ENCODE measurements at places on chromosomes 13 and 19.

GRCh38 chr13:46008631-46009030 is 43.9 kb downstream of the ZC3H13 start:
- DNase-seq: no peak

DNA sequence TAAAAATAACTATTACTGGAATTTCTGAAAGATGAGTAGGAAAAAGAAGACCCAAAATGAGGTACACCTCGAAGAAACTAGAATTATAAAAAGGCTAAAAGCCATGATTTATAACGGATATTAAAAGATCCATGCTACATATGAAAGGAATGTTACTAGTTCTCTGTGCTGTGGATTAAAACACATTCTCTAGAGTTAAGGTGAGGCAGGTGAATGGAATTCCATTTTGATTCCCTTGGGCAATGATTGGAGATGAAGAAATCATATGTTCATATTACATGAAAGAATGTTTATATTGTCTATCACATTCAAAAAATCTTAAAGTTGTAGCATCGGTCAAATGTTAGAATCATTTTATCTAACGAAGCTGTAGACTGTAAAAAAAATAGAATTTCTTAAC is 783.7 kb downstream of the PCDH9 start:
- no peak for DNase-seq

- DNase-seq: no peak
Measured at GRCh38 chr19:18878858-18879578, 16.9 kb downstream of the CERS1 start.

DNA sequence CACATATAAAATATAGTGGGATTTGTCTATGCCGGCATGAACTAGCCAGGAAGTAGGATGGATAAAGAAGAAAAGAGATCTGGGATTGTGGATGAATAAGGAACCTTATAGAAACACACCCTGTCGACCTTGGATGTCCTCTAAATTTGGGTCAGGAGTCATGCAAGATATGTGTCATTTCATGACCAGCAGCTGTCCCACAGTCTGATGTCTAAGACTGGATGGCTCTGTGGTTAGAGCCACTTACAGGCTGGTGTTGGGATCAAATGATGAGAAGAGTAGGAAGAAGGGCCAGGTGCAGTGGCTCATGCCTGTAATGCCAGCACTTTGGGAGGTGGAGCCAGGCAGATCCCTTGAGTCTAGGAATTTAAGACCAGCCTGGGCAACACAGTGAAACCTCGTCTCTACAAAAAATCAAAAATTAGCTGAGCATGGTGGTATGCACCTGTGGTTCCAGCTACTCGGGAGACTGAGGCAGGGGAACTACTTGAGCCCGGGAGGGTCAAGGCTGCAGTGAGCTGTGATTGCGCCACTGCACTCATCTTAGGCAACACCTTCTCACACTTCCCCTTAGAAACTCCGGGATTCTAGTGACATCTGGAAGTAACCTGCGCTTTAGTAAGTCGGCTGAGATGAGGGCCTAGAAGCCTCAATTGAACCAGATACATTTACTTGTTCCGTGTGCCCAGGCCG is 30.8 kb downstream of the TMED1 start:
- no peak for DNase-seq

DNA sequence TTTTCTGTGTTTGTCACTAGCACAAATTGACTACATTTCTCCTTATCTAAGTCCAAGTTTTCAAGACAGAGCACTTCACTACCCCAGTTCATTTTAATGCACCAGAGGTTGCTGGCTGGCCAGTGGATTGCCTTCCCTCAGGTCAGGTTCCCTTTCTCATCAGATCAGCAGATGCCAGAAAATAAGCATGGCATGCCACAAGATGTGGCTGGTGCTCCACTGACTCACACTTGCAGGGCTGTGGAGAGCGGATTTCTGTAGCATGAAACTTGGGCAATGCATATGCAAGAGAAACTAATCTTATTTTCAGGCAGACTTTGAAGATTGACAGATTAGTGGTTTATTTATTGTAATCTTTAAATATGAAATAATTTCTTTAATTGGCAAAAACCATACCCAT is 79.5 kb downstream of the RUBCNL start:
- no peak for DNase-seq

GRCh38 chr13:35479706-35480105 is 3.2 kb upstream of the MAB21L1 start:
- DNase-seq: no peak

DNA sequence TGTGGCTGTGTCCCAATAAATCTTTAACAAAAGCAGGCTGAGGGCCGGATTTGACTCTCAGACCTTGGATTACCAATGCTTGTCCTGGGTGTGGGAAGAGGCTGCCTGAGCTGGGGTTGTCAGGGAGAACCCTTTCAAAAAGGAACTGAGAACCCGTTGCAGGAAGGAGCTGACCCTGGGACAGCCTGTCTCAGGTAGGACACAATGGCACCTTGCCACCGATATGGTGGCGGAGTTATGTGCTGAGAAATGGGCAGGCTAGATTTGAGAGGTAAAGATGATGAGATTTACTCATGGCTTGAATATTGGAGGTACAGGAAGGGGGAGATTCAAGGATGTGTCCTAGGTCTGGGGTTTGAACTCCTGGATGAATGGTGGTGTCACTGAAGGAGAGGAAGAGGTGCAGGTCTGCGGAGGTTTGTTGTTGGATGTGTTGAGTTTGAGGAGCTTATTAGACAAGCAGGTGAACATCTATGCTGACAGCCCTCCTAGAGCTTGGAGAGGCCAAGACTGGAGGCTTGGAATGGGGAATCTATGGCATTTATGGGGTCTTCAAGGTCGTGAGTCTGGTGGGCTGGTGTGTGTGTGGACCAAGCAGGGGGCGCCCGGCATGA is 7.2 kb downstream of the PLEKHF1 start:
- no peak for DNase-seq

- no peak for DNase-seq
Measured at GRCh38 chr19:1211494-1212234, 6.1 kb downstream of the STK11 start.

DNA sequence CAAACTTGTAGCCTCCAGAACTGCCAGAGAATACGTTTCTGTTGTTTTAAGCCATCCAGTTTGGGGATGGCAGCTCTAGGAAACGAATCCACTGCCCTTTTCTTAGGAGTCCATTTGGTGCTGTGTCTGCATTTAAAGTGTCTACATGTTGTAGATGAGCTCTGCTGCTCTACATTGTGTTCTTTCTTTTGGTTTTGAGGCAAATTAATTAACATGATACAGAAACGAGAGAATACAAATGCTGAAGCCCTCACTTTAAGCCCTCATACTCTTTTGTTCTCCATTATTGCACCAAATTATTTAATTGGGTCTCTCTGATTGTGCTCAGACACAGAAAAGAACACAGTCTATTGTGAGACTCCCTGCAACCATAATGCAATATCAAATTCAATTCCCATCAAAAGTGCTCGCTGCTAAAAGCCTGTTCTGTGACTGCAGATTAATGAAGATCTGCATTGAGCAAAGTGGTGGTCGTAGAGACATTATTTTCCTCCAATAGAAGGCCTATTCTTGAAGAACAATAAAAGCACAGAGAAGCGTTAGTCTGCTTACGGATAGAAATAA is 166.3 kb upstream of the SOX21 start:
- DNase-seq: no peak

- DNase-seq: no peak
Measured at GRCh38 chr13:29587645-29588044, 7.8 kb downstream of the SLC7A1 start.

DNA sequence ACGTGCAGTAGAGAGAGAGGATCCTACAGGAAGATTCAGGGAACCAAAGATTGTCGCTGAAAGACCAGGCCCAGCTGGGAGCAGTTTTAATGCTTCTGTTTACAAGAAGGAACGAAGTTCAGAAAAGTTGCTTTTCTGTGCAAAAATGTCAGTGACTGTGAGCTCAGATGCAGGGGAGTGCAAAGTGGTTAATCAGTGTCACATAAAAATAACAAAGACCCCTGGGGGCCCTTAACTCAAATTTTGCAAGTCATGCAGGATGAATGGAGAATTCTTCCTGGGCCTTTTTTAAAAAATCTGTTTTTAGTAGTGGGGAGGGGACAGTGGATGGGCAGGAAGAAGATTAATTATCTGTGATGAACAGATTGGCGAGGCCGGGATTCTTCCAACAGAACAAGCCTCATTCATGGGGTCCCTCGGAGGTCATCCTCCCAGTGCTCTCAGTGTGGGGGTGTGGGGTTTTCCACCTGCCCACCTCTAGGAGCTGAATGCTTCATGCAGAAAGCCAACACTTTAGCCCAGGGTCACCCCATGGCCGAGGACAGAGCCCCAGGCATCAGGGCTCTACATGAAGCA is 167.2 kb downstream of the UQCRFS1 start:
- no peak for DNase-seq

DNA sequence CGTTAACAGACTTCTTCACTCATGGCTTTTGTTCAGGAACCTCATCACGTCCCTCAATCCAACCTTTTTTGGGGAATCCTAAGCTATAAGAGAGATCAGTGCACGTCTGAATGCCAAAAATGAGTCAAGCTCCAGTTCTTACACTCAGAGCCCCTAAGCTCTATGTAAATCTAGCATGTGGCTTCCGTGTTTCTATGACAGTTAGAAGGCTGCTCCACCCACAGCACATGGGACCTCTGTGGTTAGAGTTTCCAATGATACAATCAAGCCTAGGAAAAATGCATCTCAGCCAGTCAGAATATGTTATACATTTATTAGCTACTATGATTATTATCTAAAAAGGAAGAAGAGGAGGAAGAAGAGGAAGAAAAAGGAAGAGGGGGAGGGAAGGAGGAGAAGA is 135.9 kb downstream of the ENOX1 start:
- DNase-seq: no peak

DNA sequence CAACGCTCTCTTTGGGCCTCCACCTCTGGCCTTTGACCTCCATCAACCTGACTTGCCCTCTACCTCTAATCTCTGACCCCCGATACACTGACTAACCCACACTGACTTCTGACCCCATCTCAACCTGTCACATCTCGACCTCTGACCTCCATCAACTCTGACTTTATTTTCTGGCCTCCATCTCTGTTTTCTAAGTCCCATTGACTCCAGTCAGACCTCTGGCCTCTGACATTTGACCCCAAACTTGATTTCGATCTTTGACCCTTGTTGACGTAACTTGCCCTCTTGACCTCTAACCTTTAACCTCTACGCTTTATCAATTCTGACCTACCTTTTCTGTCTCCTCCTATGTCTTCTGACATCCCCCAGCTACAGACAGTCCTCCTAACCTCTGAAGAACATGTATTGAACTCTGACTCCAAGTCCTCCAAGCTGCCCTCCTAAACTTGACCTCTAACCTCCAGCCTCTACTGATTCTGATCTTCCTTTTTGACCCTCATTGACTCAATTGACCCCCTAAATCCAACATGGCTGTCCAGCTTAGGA is 780 bp downstream of the ACP4 start:
- DNase-seq: no peak

GRCh38 chr13:94389604-94390351 is 89.7 kb downstream of the DCT start:
- no peak for DNase-seq

DNA sequence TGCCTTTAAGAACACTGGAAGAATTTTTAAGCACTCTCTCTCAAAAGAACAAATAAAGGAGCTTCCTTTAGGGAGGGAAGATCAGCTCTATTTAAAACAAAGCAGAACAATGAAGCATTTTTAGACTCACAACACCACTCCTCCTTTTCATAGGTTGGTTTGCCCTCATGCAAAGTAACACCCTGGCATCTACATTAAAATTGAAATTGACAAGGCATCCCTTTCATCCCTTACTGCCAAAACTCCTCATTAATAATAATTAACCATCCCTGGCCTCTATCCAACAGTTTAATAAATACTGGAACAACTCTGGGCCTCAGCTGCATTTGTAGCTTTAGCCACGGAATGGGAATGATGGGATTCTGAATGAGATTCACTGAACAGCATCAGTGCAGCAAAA is 929.1 kb downstream of the PCDH9 start:
- DNase-seq: no peak

GRCh38 chr19:46958532-46958931 is 61.1 kb upstream of the NPAS1 start:
- no peak for DNase-seq

- no peak for DNase-seq
Measured at GRCh38 chr13:113663934-113664333, 3.1 kb upstream of the GRK1 start.
